ENCODE measurements at places on chromosomes 2 and 18.
A peak's percentile ranks its signal among the peaks of the same experiment; 100 is the strongest.

- DNase-seq, result peak; percentile 19
These were observed 215.5 kb upstream of the EPHA4 start for GRCh38 chr2:221787561-221787960.

- DNase-seq, result peak; percentile 34
These were observed 378.8 kb downstream of the SLC4A3 start for GRCh38 chr2:220006152-220006621.

- no peak for DNase-seq
These were observed 240.7 kb upstream of the DPP10 start for GRCh38 chr2:114201781-114202180.

GRCh38 chr2:191358325-191359025 is 113.3 kb downstream of the MYO1B start:
- no peak for DNase-seq

GRCh38 chr2:121667618-121668017 is 18.4 kb upstream of the CLASP1 start:
- no peak for DNase-seq

GRCh38 chr2:201357221-201357620 is at the start of gene FLACC1:
Gene FLACC1 (minus strand): TSS chr2:201357345. CDS start chr2:201351404, 5,941 bp downstream.
- peak; percentile 60 for DNase-seq

DNA sequence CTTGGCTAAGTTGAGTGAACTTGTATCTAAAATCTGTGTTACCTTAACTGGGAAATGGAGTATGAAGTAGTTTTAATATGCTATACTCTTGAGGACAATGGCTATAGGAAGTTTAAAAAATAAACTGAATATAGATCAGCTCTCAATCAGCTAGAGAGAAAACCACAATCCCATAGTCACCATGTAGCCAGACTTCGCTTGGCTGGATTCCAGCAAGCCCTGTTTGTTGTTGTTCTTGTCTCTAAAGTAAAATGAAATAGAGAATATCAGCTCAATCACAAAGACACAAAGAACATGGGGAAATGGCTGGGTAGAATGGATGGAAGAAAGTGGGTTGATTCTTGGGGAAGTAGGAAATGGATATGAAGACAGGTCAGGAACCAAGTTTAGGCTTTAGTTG is 234.9 kb downstream of the PHLPP1 start:
- peak; percentile 50 for DNase-seq

GRCh38 chr2:40367032-40367431 is 84.9 kb downstream of the SLC8A1 start:
- DNase-seq, result no peak

GRCh38 chr2:173394091-173394974 is 39.7 kb downstream of the CDCA7 start:
- DNase-seq, result no peak

Measured in astrocyte of the hippocampus (primary cell).